ENCODE measurements at places on chromosomes 6 and 20.

DNA sequence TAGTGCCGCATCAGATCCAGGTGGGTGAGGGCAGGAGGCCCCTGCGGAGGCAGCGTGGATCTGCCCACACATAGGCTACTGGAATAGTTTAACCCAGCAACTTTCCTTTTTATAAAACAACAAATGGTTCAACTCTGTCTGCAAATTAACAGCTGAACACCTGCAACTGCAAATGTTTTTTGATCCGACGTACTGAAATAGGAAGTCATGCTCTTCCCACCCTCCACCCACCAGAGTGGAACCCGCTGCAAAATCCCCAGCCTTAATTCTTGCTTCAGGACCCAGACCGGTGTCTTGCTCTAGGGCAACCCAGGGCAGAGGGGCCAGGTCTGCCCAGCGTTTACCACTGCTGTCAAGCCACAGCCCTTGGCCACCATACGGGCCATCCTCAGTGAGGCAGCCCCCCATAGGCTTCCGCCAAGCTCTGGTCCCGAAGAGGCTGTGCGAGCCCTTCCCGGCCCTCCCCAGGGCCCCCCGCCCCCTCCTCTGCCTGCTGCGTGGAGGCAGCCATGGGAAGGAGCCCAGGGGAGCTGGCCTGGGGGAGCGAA lies 334.3 kb downstream of the ZFAND3 start:
- no peak for DNase-seq

- DNase-seq: no peak
These were observed 5.4 kb upstream of the IER3 start for GRCh38 chr6:30749554-30750378.

- DNase-seq: no peak
These were observed 59.5 kb downstream of the PLEKHG1 start for GRCh38 chr6:150659046-150659763.

GRCh38 chr6:1325461-1326309 lies 13.8 kb downstream of the FOXQ1 start:
- no peak for DNase-seq

GRCh38 chr20:61204206-61204605 lies 47.9 kb upstream of the CDH4 start:
- no peak for DNase-seq

GRCh38 chr6:32187009-32187709 lies 2.8 kb downstream of the PBX2 start:
- no peak for DNase-seq

- DNase-seq: no peak
These were observed 51.5 kb upstream of the NNAT start for GRCh38 chr20:37469531-37469930.

GRCh38 chr6:90730151-90730673 lies 143.3 kb upstream of the MAP3K7 start:
- DNase-seq: no peak

DNA sequence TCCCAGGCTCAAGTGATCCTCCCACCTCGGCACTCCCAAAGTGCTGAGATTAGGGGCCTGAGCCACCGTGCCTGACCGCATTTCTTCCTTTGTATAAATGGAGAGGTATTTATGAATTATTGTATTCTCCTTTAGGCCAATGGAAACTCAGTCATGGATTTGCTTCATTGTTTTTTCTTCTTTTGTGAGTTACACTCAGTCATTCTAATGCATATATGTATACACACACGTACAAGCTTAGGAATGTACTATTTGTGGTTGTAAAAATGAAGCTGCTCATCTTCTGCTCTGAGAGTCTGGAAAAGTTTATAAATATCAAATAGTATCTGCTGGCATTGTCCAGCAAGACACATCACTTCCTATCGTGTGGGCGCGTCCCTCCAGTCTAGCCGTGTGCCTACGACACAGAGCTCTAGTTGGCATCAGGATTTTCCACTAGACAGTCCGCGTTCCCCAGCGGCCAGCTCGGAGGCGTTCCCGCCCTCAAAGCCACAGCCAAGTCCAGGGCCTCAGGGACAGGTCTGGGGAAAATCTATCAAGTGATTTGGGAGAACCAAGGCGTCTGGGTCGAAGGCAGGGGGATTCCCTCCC lies 215.2 kb downstream of the NFATC2 start:
- DNase-seq: no peak

DNA sequence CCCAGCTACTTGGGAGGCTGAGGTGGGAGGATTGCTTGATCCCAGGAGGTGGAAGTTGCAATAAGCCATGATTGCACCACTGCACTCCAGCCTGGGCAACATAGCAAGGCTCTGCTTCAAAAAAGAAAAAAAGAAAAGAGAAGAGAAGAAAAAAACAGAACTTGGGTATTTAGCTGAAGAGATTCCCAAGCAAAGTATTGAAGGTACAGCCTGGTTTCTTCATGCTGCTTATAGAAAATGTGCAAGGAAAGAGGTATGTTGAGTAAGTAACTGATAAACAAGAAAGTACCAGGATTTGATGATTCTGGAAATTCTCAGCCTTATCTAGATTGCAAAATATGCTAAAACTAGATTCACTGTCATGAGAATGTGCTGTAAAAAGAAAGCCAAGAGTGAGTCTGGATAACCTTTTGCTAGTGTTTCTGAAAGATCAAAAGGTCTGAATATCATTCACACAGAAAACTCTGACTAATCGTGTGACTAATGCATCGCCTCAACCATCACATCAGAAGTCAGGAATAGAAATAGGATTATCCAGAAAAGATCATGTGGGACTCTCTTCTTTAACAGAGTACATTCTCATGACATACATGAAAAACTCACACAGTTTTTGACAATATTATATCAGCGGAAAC lies 32.4 kb upstream of the NOP56 start:
- no peak for DNase-seq

- no peak for DNase-seq
These were observed 612.3 kb upstream of the BTBD3 start for GRCh38 chr20:11305406-11305805.

- DNase-seq: no peak
These were observed 237.7 kb downstream of the ARHGAP18 start for GRCh38 chr6:129472239-129472638.

DNA sequence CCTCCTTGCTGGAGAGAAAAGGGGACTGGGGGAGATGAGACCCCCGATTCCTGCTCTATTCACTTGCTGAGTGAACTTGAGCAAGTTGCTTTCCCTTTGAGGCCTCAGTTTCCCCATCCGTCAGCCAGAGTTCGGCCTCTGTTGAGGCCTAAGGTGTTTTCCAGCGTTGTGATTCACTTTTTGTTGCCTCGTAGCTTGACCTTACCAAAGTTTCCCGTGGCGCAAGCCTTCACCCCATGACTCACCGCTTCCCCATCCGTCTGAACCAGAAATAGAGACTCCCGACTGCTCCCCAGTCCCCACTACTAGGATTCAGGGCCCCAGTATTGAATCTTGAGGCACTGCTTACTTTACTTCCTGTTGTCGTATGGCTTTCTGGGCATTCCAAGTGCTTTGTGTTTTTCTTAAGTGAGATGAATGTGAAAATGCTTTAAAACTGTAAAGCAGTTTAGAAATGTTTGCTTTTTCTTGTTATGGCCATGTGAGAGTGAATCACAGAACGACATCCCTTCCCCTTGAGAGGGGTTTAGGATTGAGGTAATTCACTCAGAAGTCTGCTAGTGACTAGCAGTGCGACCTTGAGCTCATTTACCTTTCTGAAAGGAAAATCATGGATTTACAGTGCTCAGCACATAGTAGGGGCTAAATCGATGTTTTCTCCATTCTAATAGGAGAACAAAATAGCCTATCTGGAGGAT lies 1.2 kb downstream of the CHMP4B start:
- peak; percentile 79 for DNase-seq

DNA sequence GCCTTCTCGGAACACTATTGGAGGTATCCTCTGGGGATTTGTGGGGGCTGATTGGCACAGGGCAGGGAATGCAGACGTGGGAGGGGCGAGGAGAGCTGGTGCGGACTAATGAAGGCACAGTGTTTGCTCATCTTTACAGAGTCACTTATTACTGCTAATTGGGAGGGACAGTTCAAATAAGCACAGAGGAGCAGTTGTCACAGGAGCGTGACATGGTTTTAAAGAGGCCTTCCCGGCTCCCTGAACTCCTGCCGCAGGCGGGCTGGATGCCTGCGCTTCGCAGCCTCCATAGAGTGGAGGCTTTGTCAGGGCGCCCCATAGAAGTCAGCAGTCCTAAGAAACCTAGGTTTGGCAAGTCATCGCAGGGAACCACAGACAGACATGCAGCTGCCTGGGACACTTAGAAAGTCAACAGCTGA lies 149.6 kb downstream of the LINC00237 start:
- no peak for DNase-seq

GRCh38 chr6:44264154-44265006 lies 971 bp downstream of the NFKBIE start:
- peak; percentile 62 for DNase-seq

DNA sequence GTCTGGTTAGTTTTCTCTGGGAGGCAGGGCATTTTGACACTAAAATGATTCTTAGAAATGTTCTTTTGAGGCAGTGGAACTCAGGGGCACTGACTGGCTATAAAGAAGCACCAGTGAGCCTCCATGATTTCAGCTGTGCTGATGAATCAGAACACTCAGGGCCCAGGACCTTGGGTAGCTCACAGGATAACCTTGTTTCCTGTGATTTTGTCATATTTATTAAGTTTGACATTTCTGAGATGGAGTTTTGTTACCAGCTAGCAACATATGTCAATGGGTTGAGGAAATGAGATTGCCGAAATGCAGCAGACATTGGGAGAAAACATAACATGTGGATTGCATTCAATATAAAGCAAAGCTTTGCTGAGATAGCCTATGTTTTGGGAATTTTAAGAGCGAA lies 802.4 kb downstream of the EYS start:
- no peak for DNase-seq

- DNase-seq: no peak
These were observed 59.2 kb downstream of the STMND1 start for GRCh38 chr6:17161076-17161475.

DNA sequence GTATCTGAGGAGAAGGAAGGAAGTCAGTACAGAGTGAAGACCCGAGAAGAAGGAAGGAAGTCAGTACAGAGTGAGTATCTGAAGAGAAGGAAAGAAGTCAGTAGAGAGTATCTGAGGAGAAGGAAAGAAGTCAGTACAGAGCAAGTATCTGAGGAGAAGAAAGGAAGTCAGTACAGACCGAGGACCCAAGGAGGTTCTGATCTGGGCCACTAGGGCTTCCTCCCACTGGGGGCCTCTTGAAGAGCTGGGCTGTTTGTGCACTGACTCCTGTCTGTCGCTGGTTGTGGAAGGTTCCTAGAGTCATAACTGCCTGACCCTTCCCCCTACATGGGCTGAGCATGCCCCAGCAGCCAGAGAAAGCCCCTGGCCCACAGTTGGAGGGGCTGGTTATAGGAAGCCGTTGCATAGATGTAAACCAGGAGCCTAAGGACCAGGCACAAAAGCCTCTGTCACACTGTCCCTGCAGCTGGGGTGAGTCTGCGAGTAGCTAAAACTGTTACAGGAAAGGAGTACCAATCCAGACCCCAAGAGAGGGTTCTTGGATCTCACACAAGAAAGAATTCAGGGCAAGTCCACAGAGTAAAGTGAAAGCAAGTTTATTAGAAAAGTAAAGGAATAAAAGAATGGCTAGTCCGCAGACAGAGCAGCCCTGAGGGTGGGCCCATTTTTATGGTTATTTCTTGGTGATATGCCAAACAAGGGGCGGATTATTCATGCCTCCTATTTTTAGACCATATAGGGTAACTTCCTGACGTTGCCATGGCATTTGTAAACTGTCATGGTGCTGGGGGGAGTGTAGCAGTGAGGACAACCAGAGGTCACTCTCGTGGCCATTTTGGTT lies 395.9 kb downstream of the PREX1 start:
- DNase-seq: no peak

GRCh38 chr6:29744131-29744530 lies 20.9 kb downstream of the HLA-F start:
- DNase-seq: no peak

GRCh38 chr6:4405621-4406212 lies 270.3 kb upstream of the ECI2 start:
- no peak for DNase-seq

GRCh38 chr6:159229651-159230051 lies 60.5 kb downstream of the FNDC1 start:
- no peak for DNase-seq

- DNase-seq: no peak
These were observed 183.6 kb upstream of the LRFN2 start for GRCh38 chr6:40770794-40771193.

- DNase-seq: no peak
These were observed 22.5 kb upstream of the IRAK1BP1 start for GRCh38 chr6:78844899-78845298.

DNA sequence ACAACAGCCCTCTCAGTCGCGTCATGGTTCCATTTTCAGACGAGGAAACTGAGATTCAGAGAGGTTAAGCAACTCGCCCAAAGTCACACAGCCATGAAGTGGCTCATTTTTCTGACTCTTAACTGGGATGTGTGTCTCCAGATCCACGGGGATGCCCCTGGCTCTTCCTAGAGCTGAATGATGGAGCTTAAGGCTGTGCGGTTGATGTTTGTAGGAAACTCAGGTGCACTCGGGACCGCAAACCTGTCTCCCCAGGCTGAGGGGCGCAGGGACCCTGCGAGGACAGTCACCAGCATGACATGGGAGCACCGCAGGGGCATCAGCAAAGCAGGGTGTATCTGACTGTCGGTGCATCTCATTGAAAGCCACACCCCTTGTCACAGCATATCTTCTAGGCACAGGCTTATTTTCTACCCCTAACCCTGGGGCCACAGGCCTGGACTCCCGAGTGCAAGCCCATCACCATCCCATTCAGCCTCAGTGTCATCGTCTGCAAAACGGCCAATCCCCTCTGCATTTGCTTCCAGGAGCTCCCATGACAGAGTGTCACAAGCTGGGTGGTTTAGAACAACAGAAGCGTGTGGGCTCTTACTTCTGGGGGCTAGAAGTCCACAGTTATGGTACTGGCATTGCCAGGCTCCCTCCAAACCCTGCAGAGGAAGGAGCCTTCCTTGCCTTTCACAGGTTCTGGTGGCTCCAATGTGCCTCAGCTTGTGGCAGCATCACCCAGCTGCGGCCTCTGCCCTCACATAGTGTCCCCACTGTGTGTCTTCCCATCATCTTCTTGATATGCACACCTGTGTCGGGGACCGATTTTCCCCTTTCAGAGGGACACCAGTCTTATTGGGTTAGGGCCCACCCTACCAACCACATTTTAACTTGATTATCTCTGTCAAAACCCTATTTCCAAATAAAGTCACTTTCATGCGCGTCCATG lies 9.9 kb upstream of the ARHGAP40 start:
- no peak for DNase-seq

- DNase-seq: no peak
These were observed 16.9 kb upstream of the ZSCAN9 start for GRCh38 chr6:28208111-28208659.

DNA sequence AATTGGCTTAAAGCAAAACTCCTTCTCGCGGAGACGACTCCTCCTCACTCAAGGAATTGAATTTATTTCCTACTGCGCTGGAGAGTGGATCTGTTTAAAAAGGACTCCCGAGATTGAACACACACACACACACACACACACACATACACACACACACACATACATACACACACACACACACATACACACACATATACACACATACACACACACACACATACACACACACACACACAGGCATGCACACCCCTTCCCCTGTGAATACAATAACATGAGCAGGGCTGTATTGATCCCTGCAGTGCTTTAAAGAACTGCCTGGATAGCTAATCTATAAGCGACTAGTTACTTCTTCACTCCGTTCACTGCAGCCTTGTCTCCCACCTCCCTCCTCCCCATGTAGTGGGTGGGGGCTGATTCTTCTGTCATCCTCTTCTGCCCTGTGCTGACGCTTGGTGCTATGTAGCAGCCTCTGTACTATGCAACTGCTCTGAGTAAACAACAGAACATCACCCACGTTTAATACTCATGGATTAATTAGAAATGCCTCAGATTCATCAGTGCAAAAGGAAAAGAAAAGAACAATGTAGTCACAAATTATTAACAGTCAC lies 549.0 kb downstream of the CDH26 start:
- no peak for DNase-seq
